ENCODE measurements at places on chromosomes 2 and 18.

DNA sequence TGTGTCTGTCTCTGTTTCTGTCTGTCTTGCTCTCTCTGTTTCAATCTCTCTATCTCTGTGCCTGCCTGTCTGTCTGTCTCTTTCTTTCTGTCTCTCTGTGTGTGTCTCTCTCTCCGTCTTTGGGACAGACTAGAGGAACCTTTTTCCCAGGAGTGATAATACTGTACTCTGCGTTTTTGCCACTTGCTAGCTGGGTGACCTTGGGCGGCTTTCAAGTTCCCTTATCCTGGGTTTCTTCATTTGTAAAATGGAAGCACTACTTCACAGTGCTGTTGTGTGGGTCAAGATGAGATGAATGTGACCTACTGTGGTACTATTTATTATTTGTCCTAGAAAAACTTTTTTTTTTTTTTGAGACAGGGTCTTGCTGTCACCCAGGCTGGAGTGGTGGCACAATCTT is 42.4 kb downstream of the HPCAL1 start:
- no peak for DNase-seq

- no peak for DNase-seq
Measured at GRCh38 chr2:8480915-8481314, 200.9 kb upstream of the ID2 start.

- DNase-seq = no peak
Measured at GRCh38 chr2:134366359-134366758, 112.5 kb downstream of the MGAT5 start.

DNA sequence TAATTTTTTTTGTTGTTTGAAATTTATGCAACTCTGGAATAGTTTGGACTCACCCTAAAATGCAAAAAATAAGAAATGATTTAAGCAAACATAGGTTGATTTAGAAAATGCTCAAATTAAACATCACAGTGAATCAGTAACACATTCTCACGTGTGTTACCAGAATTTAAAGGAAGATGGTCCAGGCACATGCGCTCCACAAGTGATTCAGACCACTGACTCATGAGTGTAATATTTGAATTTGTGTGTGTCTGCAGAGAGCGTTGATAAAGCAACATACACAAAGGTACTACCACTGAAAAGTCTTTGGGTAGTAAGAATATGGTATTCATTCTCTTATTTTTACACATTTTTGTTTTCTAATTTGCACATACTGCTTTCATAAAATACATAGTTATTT is 7.9 kb downstream of the SS18 start:
- no peak for DNase-seq

Measured in D721Med (cell line).